Activated CD8-positive, alpha-beta memory T cell treated with anti-CD3 and anti-CD28 coated beads for 1 hour (primary cell): ENCODE measurements at places on chromosomes 16 and 17.

DNA sequence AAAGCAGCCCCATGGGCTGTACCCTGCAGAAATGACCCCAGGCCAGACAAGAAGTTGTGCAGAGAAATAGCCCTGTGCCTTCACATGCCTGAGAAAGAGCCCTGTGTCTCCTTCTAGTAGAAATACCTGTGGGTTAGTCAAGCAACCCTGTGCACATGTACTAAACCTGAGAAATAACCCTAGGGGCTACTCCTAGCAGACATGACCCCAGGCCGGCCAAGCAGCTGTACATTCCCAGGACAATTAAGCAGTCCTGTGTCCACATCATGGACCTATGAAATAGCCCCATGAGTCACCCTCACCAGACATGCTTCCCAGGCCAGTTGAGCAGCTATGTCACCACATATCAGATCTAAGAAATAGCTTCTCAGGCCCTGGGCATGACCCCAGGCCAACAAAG, 519.7 kb upstream of the CA10 start:
- DNase-seq = no peak

GRCh38 chr16:31167315-31167714, 12.6 kb upstream of the FUS start:
- no peak for DNase-seq

- DNase-seq = no peak
Observed at GRCh38 chr16:5917436-5918195, 820.0 kb upstream of the EEF2KMT start.

GRCh38 chr17:33291248-33292200, 1.6 kb downstream of the ASIC2 start:
- DNase-seq = no peak

- DNase-seq = no peak
Observed at GRCh38 chr17:4049546-4049945, 85.3 kb upstream of the ATP2A3 start.

- DNase-seq = no peak
Observed at GRCh38 chr17:72947475-72947874, 145.0 kb downstream of the SLC39A11 start.

- no peak for DNase-seq
Observed at GRCh38 chr16:72673118-72673517, 374.8 kb downstream of the ZFHX3 start.

DNA sequence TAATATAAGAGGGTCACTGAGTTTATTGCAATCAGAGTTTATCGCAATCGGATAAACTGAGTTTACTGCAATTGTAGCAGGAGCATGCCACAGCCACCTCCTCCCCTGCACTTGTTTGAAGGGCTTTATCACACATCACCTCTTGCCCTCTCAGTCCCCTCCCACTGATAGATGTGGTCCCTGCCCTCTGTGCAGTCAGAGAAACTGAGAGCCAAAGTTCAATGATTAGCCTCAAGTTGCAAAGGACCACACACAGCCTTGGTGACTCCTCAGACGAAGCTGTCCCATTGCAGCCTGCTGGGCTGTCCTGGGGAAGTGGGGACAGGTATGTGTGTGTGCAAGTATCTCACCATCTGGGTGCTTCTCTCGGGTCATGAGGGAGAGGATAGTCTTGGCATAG, 13.6 kb downstream of the ACLY start:
- no peak for DNase-seq

GRCh38 chr17:77115510-77115909, 25.3 kb upstream of the SEC14L1 start:
- DNase-seq = no peak

GRCh38 chr17:74190154-74190553, 13.3 kb upstream of the RPL38 start:
- DNase-seq = no peak

GRCh38 chr17:70716551-70716950, 547.2 kb downstream of the KCNJ2 start:
- DNase-seq = no peak

- no peak for DNase-seq
Observed at GRCh38 chr17:41691031-41691777, 2.5 kb downstream of the EIF1 start.

DNA sequence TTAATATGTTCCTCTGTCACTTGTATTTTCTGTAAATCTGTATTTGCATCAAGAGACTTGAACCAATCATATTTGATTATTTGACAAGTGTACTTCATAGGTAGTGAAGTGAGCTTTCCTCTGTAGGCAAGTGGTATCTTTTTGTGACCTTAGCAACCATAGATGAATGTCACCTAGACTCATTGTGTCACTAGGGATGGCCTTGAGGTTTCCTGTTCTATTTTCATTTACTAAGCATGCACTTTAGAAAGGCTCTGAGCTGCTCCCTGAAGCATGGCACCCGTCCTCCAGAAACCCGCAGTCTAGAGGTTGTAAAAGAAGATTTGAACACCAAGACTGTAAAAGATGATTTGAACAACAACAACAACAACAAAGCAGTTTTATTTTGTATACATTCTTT, 151.7 kb downstream of the PRKCB start:
- no peak for DNase-seq

GRCh38 chr16:11992008-11992584, 15.6 kb downstream of the SNX29 start:
- no peak for DNase-seq

DNA sequence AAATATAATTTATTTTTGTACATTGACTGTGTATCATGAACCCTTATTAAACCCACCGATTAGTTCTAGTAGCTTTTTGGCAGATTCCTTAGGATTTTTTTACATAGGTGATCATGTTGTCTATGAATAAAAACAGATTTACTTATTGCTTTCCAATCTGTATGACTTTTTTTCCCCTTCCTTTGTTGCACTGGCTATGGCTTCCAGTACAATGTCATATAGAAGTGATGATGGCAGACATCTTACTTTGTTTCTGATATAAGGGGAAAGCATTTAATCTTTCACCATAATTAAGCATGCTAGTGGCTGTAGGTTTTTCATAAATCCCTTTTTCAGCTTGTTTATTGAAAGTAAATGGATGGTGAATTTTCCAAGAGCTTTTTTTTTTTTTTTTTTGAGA, 28.9 kb upstream of the NACA2 start:
- no peak for DNase-seq

DNA sequence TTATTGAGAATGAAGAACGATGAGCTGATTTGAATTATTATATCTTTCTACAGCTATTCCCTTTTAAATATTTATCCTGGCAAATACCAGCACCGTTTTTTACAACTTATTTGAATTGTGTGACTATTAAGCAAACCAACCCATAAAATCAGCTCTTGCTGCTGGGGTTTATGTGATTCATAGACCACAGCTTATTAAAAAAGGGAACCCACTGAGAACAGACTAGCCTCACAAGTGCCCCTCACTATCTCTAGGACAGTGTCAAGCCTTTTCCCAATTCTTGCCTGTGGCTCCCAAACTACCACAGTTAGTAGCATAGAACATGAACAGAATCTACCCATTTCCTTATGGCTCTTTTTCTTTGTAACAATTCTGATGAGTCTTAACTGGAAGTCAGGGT, 6.1 kb upstream of the LIG3 start:
- DNase-seq = no peak

- DNase-seq = no peak
Observed at GRCh38 chr16:69466547-69466946, 42.1 kb downstream of the CYB5B start.
